ENCODE measurements at places on chromosomes 16 and 17.

DNA sequence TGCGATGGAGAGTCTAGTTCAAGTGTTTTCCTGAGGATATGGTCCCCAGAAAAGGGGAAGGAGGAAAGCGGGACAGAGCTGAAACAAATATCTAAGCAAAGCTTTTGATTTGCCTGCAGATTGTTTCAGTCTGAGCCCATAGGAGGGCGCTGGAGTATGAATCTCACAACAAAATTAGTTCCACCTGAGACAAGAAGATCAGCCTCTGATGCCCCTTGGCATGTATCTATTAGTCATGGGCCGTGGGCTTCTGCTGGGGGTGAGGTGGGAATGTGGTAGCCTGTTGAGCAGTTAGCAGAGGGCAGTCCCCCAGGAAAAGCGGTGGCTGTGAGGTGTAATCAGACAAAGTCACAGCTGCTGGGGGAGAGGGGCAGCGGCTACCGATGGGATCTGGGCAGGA, 446.9 kb downstream of the CA10 start:
- no peak for DNase-seq

DNA sequence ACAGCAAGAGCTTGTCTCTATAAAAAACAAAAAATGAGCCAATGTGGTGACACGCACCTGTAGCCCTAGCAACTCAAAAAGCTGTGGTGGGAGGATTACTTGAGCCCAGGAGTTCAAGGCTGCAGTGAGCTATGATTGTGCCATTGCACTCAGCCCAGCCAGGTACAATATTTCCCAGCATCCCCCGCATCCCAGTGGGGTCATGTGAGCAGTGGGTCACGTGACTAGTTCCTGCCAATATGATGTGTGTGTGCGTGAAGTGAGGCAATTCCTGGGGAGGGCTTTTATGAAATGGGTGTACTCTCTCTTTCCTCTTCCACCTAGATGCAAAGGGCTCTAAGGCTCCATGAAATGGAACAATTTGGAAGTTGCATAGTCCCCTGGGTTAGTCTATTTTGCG, 81.3 kb downstream of the GSG1L start:
- DNase-seq = no peak

GRCh38 chr17:48564188-48565021, 13.7 kb downstream of the HOXB4 start:
- no peak for DNase-seq

GRCh38 chr17:36691606-36692005, 90.2 kb downstream of the MRM1 start:
- DNase-seq = no peak

DNA sequence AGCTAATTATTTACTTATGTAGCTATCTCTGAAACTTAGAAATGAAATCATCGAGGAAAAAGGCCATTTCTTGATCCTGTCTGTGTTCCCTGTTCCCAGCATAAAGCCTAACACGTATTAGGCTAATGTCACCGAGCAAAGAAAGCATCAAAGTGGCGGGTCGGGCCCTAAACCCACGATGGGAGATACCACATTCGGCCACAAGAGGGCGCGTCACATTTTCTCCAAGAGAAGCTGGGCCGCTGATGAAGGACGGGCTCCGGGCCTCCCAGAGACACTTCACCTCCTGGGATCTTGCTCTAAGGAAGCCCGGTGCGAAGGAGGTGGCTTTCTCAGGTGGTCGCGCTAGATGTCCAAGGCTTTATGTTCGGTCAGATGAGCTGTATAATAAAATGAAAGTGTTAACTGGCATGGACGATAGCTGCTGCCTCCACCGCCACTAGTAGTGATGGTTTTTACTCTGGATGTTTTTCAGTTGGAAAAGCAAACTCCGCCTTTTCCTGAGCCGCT, 853 bp upstream of the PDK2 start:
- DNase-seq = peak; percentile 77
